CD4-positive, alpha-beta T cell treated with Interleukin-1 beta for 1 hour (primary cell): ENCODE measurements at places on chromosomes 6 and 20.

- DNase-seq = no peak
Observed at GRCh38 chr6:562052-562676, 94.7 kb downstream of the HUS1B start.

GRCh38 chr6:37992749-37993148 is 173.2 kb downstream of the ZFAND3 start:
- no peak for DNase-seq

GRCh38 chr6:30998785-30999184 is 11.5 kb upstream of the MUC22 start:
- no peak for DNase-seq

DNA sequence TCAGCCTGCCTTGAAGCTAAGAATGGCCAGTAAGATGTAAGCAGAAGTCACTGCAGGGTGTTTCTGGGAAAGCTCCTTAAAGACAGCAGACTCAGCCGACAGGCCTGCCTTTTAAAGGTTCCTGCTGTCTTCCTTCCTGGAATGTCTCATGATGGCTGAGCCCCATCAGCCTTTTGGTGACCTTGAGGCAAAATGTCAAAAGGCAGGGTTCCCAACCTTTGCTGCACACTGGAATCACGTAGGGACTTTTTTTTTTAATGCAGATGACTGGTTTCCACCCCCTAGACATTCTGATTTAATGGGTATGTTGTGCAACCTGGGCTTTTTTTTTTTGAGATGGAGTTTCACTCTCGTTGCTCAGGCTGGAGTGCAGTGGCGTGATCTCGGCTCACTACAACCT is 11.6 kb downstream of the MDGA1 start:
- DNase-seq = no peak

DNA sequence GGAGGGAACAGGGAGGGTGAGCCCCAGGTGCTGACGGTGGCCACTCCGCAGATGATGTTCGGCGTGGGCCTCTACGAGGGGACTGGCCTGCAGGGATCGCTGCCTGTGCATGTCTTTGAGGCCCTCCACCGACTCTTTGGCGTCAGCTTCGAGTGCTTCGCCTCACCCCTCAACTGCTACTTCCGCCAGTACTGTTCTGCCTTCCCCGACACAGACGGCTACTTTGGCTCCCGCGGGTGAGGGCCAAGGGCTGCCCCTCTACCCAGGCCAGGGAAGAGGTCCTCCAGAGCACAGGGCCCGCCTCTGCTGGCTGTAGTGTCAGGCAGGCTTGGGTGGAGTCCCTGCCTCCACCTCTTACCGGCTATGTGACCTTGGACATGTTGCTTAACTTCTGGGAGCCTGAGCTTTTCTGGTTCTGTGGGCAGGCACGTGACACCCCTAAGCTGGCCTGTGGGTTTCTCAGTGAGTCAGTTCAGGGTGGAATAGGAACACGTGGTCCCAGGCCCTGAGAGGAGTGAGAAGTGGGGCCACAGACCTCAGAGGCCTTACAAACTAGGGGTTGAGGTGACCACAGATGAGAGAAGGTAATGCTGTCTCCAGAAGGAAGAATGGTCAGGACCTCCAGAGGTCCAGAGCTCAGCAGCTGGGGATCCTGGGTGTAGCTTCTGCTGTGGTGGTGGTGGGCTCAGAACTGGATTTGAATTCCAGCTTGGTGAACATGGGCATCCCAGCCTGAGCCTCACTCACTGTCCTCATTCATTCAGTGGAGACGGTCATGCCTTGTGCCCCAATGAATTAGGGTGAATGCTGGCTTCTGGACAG is 11.9 kb downstream of the PCIF1 start:
- peak; percentile 81 for DNase-seq

- no peak for DNase-seq
Observed at GRCh38 chr6:152441902-152442301, 195.3 kb downstream of the SYNE1 start.

- DNase-seq = no peak
Observed at GRCh38 chr20:8974009-8974708, 94.7 kb upstream of the PLCB4 start.

- no peak for DNase-seq
Observed at GRCh38 chr6:81263531-81264168, 488.8 kb downstream of the TENT5A start.

GRCh38 chr6:143555071-143555492 is 43.6 kb upstream of the FUCA2 start:
- no peak for DNase-seq

DNA sequence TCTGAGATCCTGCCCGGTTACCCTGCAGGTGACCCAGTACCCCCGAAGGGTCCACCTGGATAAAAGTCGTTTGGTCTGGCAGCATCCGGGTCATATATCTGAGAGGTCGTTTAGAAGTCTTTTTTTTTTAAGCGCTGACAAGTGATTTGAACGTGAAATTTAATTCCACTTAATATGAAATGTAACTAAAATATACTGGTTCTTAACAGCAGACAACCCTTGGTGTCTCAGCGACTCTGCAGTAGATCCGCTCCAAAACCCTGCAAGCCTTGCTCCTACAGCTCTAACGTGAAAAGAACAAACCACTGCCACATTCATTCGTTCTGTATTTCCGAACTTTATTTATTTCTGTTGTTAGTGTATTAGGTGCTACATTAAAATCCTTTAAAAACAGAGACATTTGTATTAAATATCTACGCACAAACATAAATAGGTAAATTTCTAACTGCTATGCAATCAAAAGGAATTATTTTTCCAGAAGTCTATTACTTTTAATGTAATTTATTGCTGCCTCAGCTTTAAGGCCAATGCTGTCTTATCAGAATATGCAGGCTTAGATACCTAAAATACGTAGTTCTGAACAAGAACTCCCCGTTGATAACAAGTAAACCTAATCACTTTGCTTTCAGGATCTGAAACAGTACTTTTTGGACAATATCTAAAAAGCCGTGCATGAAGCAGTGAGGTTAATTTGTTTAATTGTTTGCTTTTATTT is 33.5 kb upstream of the TCF21 start:
- DNase-seq = no peak

- no peak for DNase-seq
Observed at GRCh38 chr20:1876217-1876921, 18.8 kb upstream of the SIRPA start.

DNA sequence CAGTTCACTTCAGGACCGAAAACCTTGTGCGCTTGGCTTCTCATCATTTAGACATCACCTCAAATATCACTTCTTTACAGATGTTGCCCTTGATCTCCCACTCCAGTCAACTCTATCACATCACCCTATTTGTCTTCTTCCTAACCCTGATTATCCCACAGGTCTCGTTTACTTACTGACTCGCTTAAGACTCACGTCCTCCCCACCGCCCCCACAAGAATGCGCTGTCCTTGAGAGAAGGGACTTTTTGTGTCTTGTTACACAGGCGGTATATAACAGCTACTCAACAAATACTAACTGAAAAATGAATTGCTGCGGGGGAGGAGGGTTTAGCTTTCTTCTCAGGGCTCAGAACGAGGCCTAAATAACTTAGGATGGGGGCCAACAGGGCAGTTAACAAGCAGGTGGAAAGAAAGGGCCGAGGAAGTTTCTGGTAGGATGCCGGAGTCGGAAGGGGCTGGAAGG is 527 bp downstream of the TOMM34 start:
- DNase-seq = peak; percentile 47

- DNase-seq = no peak
Observed at GRCh38 chr6:121619987-121620740, 184.7 kb downstream of the GJA1 start.

DNA sequence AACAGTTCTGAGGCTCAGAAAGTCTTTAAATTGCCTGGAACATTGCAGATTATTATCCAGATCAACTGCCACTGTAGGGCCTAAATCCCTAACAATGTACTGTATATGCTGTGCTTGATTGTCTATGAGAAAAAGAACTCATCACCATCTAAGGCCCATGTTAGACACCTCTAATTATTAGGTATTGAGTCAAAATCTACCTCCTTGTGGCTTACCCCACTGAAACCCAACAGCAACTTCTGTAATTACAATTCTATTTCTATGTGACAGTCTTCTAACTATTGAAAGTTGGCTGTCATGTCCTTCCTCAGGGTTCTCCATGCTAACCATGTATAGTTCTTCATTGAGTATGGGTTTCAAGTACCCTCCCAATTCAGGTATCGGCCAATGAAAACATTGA is 13.9 kb downstream of the MCM9 start:
- DNase-seq = no peak

- no peak for DNase-seq
Observed at GRCh38 chr6:147103694-147104093, 100.5 kb upstream of the STXBP5 start.

GRCh38 chr20:33594743-33595142 is 67.4 kb upstream of the C20orf144 start:
- no peak for DNase-seq

- no peak for DNase-seq
Observed at GRCh38 chr6:72283571-72283970, 338.3 kb upstream of the KCNQ5 start.

DNA sequence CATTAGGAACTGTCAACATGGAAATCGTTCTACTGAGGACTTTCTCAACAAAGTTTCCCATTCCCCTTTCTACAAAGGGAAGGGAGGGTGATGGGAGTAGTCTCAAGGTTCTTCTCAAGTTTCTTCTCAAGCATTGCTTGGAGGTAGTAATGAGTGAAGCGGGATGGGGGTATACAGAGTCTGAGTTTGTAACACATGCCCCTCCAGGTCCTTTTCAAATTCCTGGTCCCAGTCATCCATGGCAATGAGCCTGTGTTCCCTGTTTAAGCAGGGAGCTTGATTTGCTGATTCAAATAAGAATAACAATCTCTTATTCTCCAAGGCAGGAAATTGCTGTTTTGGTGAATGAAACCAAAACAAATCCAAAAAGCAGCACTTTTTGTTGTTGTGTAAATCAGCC is 45.5 kb downstream of the MYLK4 start:
- DNase-seq = no peak
